ENCODE measurements at places on chromosomes 4 and X.

DNA sequence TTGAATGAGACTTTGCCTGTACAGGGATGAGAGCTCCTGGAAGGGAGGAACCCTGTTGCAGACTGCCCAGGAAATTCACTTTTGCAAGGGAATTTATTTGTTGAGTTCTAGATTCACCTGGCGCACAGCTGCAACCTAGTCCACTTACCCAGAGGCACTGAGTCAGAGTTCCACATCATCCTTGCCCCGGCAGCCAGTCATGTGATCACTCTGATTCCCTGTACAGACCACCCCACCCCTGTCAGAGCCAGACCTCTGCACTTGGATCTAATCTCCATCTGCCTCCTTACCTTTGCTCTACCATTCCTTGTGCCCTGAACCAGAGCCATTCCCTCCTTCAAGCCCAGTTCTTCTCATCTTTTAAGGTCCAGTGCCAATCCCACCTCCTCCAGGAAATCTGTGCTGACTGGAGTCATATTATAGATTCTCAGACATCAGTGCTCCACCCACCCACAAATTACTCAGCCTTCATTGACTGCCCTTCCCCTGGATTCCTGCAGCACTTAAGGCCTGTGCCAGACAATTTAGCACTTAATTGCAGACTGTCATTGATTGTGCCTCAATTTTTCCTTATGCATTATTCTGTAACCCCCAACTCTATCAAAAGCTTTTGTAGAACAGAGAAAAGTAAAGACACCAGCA, 84.1 kb upstream of the MAGEA4 start:
- no peak for DNase-seq

DNA sequence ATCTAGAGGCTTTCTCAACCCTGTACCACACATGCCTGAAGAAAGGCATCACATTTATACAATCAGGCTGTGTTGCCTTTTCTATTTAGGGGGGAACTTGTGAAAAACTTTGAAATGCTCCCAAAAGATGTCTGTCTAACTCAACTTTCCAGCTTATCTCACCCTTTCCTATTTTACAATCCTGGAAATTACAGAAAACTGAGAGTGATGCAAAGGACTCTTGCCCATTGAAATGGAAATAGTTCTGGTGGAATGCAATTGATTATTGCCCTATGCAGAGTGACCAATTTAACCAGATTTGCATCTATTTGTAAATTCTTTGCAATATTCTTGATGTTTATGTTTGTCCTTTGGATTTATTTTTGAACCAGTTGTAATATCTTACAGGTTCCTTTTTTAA, 77.3 kb downstream of the GALNT7 start:
- DNase-seq: no peak

GRCh38 chr4:23582671-23583070, 307.2 kb downstream of the PPARGC1A start:
- no peak for DNase-seq

GRCh38 chrX:53265771-53266574, 15.4 kb downstream of the IQSEC2 start:
- no peak for DNase-seq

GRCh38 chrX:51853251-51853650, 40.2 kb upstream of the MAGED1 start:
- DNase-seq: no peak

- DNase-seq: no peak
Measured at GRCh38 chrX:42695800-42696358, 82.1 kb downstream of the PPP1R2C start.

GRCh38 chr4:184012937-184013336, 107.8 kb downstream of the STOX2 start:
- DNase-seq: no peak

GRCh38 chrX:136780241-136780640, 491 bp downstream of the ARHGEF6 start:
- no peak for DNase-seq

DNA sequence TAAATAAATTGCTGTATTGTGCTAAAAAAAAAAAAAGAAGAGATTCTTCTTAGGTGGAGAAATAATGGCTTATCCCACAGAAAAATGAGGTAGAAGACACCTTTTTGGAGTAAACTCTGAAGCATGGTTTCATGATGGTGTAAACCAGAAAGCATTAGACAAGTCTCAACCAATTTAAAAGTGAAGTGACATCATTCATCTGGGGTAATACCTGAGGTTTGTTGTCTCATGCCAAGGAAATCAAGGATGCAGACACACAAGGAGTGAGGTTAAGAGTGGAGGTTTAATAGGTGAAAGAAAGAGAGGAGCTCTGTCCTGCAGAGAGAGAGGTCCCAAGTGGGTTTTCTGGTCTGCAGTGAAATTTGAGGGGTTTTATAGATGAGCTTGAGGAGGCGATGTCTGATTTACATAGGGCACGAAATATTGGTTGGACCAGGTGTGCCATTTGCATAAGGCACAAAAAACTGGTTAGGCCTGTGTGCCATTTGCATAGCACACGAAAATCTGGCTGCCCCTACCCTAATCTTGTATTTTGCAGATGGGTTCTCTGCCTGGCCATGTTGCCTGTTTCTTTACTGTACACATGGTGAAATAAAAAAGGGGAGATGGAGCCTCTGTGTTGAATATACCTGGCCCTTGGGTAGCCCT, 25.0 kb upstream of the CWH43 start:
- DNase-seq: no peak

GRCh38 chr4:113419631-113420030, 341.9 kb downstream of the CAMK2D start:
- no peak for DNase-seq

- no peak for DNase-seq
Measured at GRCh38 chr4:76055016-76055415, 19.1 kb upstream of the CXCL11 start.

DNA sequence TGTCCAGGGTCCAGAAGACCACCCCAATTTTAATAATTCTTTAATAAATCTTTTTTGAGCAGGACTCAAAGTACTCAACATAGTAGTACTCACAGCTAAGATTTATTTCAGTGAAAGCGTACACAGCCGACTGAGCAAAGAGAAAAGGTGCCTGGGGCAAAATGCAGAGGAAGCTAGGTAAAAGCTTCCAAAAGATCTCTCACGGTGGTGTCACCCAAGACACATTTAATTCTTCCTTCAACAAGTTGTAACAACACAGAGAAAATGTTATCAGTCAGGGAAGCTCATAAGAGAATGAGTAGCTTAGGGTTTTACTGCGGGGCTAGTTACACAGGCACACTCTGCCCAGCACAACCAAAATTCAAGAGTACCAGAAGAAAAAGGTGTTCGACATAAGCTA, 201.1 kb downstream of the OPHN1 start:
- no peak for DNase-seq

DNA sequence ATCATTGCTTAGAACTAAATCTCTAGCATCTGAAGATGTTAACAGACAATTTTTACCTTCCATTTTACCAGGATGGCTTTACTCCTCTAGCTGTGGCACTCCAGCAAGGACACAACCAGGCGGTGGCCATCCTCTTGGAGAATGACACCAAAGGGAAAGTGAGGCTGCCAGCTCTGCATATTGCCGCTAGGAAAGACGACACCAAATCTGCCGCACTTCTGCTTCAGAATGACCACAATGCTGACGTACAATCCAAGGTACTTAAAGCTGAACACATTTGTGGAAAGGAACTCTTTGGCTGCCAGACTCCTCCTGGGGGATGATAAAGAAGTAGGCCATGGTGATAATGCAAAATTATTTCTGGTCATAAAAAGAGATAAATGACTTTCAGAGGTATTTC, 187.5 kb downstream of the ANK2 start:
- DNase-seq: no peak

- DNase-seq: no peak
Measured at GRCh38 chr4:26255989-26256388, 64.8 kb upstream of the RBPJ start.

GRCh38 chrX:40290517-40290916, 192.8 kb upstream of the BCOR start:
- DNase-seq: no peak

DNA sequence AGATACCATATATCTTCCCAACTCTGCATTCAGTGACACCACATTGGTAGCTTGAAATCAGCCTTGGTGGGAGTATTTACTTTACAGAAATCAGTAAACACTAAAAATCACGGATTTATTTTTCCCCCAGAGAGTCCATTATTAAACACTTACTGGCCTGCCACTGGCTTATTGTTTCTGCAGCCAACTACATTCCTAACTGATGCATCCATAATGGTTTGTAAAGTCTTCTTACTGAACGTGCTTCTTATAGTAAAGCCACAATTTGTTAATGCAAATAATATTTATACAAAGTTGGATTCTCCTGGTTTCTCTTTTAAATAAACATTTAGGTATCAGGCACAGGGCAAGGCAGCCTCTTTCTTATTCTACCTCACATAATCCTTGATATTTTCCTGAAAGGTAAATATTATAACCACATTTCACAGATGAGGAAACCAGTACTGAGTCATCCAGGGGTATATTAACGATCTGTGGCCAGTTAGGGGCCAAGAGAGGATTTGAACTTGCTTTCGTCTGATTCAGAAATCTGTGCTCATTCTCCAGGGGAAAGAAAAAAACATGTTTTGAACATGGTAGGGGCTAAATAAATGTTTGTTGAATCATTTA, 136.5 kb downstream of the RAB28 start:
- no peak for DNase-seq

DNA sequence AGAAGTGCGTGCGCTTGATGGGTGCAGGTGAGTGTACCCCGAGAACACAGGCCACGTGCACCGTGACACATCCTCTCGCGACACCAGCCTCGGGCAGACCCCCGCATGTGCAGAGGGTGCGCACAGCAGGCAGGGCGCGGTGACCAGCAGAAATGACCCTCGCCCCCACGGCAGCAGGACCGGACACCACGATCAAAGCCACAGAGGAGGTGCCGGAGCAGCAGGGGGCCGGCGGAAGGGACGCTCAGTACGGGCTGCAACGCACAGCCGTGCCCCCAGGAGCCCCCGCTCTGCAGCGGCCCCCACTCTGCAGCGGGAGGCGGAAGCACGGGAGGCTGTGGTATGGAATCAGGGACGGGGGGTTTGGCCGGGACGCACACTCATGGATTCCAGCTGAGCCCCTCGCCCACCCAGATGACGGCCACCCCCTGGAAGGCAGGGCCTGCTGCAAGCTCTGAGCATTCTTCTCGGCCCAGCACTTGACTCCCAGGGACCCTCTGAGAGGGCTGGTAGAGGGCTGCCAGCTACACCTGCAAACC, 17.1 kb downstream of the PPP2R3B start:
- DNase-seq: no peak

DNA sequence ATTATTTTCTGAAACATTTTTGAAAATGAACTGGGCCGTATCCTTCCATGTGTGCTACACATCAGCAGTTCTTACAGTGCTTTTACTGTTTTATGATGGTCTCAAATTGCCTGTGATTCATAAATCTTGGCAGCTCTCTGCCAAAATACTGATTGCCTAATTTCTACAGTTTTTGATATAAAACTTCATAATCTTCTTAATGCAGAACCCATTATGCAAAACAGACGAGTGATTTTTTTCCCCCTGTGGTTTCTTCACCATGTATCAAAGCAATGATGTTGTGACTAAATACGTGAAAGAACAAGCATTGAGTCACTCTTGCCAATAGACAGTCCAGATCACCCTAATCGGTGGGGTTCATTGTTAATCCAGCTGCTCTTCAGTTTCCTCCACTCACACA, 156.4 kb upstream of the WDR1 start:
- no peak for DNase-seq

DNA sequence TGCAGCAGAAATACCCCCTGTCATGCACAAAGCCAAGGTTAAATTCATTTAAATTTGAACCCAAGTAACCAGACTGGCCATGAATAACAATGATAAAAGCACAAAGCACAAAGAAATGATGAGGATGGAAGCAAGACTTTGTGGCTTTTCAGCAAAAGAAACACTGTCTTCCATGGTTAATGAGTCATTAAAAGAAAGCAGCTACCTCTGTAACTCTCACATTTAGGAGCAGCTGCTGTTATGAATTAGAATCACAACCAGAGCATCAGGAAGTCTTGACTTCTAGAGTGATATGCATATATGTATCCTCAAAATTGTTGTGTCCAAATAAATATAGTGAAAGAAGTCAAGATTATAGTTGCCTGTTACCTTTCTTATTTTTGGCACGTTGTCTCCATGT, 70.7 kb upstream of the RPS6KA6 start:
- DNase-seq: no peak

GRCh38 chr4:141132709-141133145, 542 bp downstream of the RNF150 start:
- no peak for DNase-seq

DNA sequence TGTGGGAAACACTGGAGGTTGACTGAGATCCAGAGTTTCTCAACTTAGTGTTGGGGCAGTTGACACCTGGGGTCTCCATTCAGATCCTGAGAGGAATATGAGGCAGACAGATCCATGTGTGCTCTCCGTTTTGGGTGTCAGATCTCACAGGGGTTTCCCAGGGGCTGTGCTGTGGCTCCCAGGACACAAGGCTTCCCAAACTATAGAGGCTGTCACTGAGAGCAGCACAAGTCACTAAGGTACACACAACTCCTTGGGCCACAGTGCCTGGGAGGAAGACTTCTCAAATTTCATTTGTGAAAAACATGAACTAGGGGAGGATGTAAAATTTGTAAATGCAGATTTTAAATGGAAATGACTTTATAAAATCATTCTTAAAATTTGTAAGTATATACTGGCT, 363.6 kb downstream of the FBXO8 start:
- no peak for DNase-seq

- no peak for DNase-seq
Measured at GRCh38 chrX:56268888-56269287, 36.7 kb downstream of the KLF8 start.

GRCh38 chr4:123380728-123381716, 15.6 kb upstream of the SPRY1 start:
- no peak for DNase-seq

- DNase-seq: no peak
Measured at GRCh38 chr4:183139058-183139750, 40.1 kb downstream of the WWC2 start.

DNA sequence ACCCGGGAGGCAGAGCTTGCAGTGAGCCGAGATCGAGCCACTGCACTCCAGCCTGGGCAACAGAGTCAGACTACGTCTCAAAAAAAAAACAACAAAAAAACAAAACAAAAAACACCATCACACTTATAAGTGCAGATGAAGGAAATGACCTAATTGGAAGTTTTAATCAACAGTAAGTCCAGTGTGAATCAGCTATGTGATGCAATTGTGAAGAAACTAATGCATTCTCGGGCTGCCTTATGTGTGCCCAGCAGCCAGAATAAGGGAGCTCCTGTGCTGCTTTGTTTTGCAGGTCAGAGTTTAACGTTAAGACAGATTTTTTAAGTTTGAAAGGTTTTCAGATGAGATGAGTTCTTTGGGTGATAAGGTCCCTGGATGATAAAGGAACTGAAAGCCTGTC, 10.8 kb downstream of the DAPP1 start:
- DNase-seq: no peak

- DNase-seq: no peak
Measured at GRCh38 chr4:5238173-5238572, 186.9 kb downstream of the STK32B start.

- DNase-seq: no peak
Measured at GRCh38 chr4:186255122-186255521, 10.9 kb upstream of the F11 start.

DNA sequence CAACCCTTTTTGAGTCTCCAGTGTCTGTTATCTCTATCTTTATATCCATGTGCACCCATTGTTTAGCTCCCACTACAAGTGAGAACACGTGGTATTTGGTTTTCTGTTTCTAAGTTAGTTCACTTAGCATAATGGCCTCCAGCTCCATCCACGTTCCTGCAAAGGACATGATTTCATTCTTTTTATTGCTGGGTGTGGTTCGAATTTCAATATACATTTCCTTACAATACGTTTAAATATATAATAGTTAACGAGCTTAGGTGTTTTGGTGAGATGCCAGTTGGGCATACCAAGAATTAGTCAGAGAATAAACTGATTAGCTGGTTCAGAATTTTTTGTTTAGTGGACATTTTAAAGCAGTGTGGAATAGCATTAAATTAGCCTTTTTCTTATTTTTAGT, 196.7 kb downstream of the CFAP47 start:
- DNase-seq: no peak
